Stimulated activated CD8-positive, alpha-beta memory T cell treated with anti-CD3 and anti-CD28 coated beads, Interleukin-15, amount 100 ng/mL, for 4 hours (primary cell): ENCODE measurements at places on chromosomes 2 and 18.

GRCh38 chr18:26462355-26462754 lies 86.0 kb downstream of the KCTD1 start:
- no peak for DNase-seq

- no peak for DNase-seq
These were observed 15.1 kb upstream of the LIPG start for GRCh38 chr18:49546719-49547273.

DNA sequence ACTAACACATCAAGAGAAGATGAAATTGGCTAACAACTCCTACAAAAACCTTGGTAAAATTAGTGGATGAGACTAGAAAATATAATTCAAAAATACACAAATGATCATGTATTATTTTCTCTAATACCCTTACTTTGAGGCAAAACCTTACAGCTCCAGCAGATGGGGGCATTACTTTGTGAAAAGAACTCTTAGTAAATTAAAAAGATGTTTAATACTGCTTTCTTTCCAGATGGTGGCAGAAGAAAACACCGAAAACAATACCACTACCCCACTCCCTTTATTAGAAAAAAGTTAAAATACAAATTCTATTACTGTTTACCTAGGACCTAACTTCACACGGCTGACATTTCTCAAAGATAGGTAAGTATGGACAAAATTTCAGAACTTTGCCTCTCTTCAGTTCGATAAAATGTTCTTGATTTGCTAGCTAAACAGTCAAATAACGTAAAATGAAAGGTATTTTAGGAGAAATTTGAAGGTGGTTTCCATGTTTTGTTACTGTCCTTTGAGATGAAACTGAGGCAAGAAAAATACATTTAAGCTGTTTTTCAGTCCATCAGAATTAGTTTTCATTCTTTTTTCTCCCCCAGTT lies 30.6 kb downstream of the ORC4 start:
- no peak for DNase-seq

DNA sequence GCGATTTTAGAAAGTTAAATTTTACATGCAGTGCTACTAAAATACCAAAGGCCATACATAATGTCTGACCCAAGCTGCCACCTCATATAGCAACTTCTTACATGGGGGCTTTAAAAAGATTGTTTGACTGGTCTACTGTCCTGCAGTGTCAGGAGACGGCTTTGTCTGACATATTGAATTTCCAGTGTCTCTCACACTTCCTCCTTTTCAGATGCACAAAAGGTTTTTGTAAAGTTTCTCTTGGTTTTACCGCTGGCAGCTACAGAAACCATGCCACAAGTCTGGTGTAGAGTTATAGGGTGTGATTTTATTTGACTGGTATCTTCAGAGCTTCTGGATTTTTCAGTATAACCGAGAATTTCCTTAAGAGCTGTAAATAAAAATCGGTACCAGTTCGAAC lies 1.1 kb upstream of the ASAP2 start:
- no peak for DNase-seq

GRCh38 chr18:2704541-2704940 lies 49.0 kb downstream of the SMCHD1 start:
- no peak for DNase-seq

DNA sequence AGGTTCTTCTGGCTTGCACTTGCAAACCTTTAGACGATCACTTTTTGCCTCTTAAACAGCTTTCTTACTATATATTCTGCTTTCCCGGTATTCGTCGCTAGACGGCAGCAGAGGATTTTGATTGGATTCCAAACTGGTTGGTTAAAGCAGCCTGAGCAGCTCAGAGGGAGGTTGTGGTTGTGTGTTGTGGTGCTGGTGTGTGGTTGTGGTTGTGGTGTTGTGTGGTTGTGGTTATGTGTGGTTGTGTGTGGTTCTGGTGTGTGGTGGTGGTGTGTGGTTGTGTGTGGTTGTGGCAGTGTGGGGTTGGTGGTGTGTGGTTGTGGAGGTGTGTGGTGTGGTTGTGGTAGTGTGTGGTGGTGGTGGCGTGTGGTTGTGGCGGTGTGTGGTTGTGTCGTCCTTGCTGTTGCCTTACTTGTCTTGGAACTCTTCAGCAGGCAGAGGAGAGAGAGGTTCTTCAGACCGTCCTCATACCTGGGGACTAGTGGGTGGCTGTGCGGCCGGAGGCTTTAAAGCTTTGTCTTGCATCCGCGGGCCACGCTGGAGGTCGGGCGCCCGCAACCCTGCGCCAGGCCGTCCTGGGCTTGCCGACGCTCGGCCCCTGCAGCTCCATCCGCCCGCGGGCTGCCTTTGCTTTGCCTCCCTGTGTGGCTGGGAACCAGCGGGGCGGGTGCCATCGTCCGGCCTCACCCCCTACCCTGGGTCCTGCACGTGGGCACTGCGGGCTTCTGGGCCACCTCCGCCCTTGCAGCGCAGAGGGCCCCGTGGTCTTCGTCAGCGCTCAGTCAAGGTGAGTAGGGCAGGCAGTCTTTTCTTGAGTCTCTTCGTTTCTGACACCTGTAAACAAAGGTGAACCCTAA lies 190.8 kb downstream of the ARHGAP28 start:
- no peak for DNase-seq

GRCh38 chr2:217434180-217434975 lies 568.4 kb downstream of the TNS1 start:
- DNase-seq, result peak; percentile 7

- DNase-seq, result no peak
These were observed 26.2 kb downstream of the CERS6 start for GRCh38 chr2:168482269-168482668.

GRCh38 chr2:236360496-236360895 lies 96.3 kb upstream of the ASB18 start:
- no peak for DNase-seq

- DNase-seq, result no peak
These were observed 707.5 kb upstream of the FSHR start for GRCh38 chr2:49861821-49862220.

DNA sequence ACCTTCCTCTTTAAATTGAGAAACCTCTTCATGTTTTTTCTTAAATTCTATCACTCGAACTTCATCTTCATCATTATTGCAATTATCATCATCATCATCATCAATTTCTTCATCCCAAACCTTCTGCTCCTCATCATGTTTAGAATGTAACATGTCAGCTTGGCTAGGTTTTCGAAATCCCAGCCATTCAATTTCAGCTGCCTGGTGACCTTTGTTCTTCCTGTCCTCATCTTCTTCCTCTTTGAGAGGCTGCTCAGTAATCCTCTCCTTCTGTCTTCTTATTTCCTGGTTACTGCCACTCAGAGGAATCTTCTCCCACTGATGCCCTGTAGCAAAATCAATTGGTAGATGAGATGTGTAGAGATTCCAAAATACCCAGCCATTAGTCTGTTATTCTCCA lies 4.2 kb downstream of the ERMN start:
- no peak for DNase-seq

GRCh38 chr2:127942002-127942401 lies 56.2 kb upstream of the AMMECR1L start:
- no peak for DNase-seq

GRCh38 chr2:111691164-111691875 lies 192.7 kb downstream of the ANAPC1 start:
- no peak for DNase-seq

DNA sequence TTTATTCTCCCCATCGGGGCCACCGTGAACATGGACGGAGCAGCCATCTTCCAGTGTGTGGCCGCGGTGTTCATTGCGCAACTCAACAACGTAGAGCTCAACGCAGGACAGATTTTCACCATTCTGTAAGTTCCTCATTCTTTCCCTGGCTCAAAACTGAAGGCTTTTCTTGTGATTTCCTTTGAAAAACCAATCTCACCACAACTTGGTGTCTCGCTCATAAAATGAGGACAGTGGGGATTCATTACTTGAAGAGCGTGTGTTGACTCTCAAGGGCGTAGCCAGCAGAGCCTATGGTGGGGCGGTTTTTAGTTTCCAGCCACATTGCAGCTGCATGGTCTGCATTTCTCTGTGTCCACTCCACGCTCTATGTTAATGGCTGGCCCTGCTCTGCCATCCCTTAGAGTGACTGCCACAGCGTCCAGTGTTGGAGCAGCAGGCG lies 29.0 kb downstream of the SLC1A4 start:
- DNase-seq, result no peak

GRCh38 chr2:144011553-144011952 lies 508.4 kb downstream of the ZEB2 start:
- DNase-seq, result no peak

DNA sequence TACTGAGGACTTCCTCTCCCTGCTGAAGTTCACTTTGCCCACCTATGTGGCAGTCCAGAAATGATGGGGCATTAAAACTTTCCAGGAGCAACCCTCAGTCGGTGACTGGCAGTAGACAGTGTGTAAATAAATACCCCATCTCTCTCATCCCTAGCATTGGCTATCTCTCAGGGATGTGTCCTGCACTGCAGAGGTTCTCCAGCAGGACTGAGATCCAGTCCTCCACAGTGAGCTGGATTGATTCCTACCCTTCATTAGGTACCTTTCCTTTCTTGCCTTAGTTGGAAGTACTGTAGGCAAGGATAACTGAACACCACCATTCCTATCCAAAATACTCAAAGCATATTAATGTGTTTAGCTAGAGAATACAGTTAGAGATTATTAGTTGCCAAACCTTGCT lies 441.8 kb downstream of the SPAG16 start:
- DNase-seq, result no peak

DNA sequence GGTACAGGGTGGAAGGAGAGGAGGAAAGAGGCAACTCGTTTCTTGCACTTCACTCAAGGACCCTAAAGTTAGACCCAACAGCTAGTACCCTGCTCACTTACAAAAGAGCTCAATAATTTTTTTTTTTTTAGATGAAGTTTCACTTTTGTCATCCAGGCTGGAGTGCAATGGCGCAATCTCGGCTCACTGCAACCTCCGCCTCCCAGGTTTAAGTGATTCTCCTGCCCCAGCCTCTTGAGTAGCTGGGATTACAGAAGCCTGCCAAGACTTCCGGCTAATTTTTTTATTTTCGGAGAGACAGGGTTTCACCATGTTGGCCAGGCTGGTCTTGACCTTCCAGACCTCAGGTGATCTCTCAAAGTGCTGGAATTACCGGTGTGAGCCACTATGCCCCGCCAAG lies 4.1 kb downstream of the ASB3 start:
- no peak for DNase-seq

- DNase-seq, result no peak
These were observed 27.5 kb downstream of the FIGN start for GRCh38 chr2:163708265-163708664.
